ENCODE measurements at places on chromosomes 3 and 15.

- peaks cover 83% of the 10 kb centered on the region for H3K27me3 ChIP-seq
- no peaks in the 10 kb centered on the region for H3K36me3 ChIP-seq
- no peak overlapping the region for H3K27ac ChIP-seq
- DNase-seq, result peak; percentile 14
- H3K4me3 ChIP-seq, result no peak overlapping the region
Measured at GRCh38 chr15:59996298-59997041, 7.6 kb upstream of the FOXB1 start.

DNA sequence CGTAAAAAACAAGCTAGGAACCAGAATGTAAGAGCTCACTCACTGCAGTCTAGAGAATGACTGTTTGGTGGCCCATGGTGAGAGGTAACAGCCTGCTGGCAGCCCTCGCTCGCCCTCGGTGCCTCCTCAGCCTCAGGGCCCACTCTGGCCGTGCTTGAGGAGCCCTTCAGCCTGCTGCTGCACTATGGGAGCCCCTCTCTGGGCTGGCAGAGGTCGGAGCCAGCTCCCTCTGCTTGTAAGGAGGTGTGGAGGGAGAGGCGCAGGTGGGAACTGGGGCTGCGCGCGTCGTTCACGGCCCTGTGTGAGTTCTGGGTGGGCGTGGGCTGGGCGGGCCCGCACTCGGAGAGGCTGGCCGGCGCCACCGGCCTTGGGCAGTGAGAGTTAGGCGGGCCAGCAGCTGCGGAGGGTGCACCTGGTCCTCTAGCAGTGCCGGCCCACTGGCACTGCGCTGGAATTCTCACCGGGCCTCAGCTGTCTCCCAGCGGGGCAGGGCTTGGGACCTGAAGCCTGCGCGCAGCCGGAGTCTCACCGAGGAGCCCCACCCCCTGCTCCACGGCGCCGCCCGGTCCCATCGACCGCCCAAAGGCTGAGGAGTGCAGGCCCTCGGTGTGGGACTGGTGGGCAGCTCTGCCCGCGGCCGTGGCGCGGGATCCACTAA lies 420.6 kb downstream of the RBMS3 start:
- H3K4me3 ChIP-seq, result no peak overlapping the region
- H3K27ac ChIP-seq, result no peak overlapping the region
- H3K27me3 ChIP-seq, result no peaks in the 10 kb centered on the region
- no peak for DNase-seq

GRCh38 chr3:56928379-56929068 lies 126.8 kb upstream of the ARHGEF3 start:
- no peaks in the 10 kb centered on the region for H3K36me3 ChIP-seq
- no peaks in the 10 kb centered on the region for H3K27me3 ChIP-seq
- peaks cover 19% of the 10 kb centered on the region for H3K4me1 ChIP-seq
- no peak overlapping the region for H3K4me3 ChIP-seq
- DNase-seq, result peak; percentile 25

- no peaks in the 10 kb centered on the region for H3K4me1 ChIP-seq
- no peak for DNase-seq
- H3K4me3 ChIP-seq, result no peak overlapping the region
- no peaks in the 10 kb centered on the region for H3K27me3 ChIP-seq
Measured at GRCh38 chr3:143832433-143832832, 15.8 kb downstream of the SLC9A9 start.

DNA sequence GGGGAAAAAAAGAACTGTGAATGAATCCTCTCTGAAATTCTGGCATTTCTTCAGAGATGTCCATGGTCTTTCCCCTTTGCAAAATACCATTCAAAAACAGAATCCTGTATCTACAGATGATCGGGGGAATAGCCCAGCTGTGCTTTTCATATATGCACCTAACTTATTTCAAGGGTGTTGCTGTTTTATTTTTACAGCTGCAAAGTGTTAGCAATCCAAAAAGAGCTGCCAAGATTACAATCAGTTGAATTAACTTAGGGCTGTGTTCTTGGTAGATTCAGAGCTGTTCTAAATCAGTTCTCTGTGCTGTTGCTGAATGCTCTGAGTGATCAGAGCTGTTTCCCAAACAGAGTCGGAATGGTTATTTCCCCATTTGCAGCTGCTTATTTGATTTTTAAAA lies 175.7 kb upstream of the SEMA6D start:
- no peak overlapping the region for H3K4me3 ChIP-seq
- H3K27me3 ChIP-seq, result no peaks in the 10 kb centered on the region
- H3K27ac ChIP-seq, result no peak overlapping the region
- no peaks in the 10 kb centered on the region for H3K36me3 ChIP-seq
- DNase-seq, result no peak

DNA sequence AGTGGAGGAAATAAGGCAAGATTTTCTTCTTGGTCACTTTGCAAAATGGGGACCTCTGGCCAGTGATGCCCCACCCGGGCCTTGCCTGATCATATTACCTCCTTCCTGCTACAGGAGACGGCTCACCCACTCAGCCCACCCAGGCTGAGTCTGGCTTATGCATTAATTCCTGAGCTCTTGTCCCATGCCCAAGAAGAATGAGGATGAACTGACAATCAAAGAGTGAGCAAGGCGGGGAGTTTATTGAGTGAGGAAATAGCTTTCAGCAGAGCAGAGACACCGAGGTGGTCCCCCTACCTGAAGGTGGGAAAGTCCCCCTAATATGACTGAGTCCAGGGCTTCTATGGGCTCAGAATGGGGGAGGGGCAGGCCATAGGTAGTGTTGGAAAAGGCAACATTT lies 107.5 kb downstream of the EOMES start:
- no peak for DNase-seq
- no peak overlapping the region for H3K4me3 ChIP-seq
- H3K27me3 ChIP-seq, result no peaks in the 10 kb centered on the region
- H3K27ac ChIP-seq, result no peak overlapping the region
- no peaks in the 10 kb centered on the region for H3K4me1 ChIP-seq
- H3K36me3 ChIP-seq, result no peaks in the 10 kb centered on the region

DNA sequence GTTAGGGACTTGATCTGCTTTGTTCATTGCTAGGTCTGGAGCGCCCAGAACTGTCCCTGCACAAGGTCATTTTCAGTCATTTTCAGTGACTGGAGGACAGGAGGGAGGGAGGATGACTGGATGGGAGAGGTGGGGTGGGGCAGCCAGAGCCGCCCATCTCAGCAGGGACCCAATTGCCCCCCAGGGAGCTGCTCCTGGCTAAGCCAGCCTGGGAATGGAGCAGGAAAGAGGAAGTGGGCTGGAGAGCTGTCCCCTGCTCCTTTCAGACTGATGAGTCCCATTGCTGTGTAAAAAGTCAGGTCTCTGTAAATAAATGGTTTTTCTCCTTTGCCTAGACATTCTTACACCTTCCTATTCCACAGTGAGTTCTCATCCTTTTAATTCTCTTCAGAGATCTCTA lies 98.4 kb upstream of the RAD18 start:
- DNase-seq, result no peak
- H3K27me3 ChIP-seq, result peaks cover 1% of the 10 kb centered on the region
- no peak overlapping the region for H3K27ac ChIP-seq
- no peaks in the 10 kb centered on the region for H3K4me1 ChIP-seq
- H3K4me3 ChIP-seq, result no peak overlapping the region

- DNase-seq, result no peak
- no peak overlapping the region for H3K27ac ChIP-seq
- H3K4me3 ChIP-seq, result no peak overlapping the region
- H3K27me3 ChIP-seq, result no peaks in the 10 kb centered on the region
- no peaks in the 10 kb centered on the region for H3K4me1 ChIP-seq
Measured at GRCh38 chr3:66702126-66702525, 201.3 kb upstream of the LRIG1 start.

GRCh38 chr3:13484851-13485590 lies 4.9 kb downstream of the HDAC11 start:
- peak overlapping the region; percentile 77 for H3K27ac ChIP-seq
- H3K36me3 ChIP-seq, result peaks cover 7% of the 10 kb centered on the region
- peak overlapping the region; percentile 25 for H3K4me3 ChIP-seq
- peak; percentile 80 for DNase-seq

DNA sequence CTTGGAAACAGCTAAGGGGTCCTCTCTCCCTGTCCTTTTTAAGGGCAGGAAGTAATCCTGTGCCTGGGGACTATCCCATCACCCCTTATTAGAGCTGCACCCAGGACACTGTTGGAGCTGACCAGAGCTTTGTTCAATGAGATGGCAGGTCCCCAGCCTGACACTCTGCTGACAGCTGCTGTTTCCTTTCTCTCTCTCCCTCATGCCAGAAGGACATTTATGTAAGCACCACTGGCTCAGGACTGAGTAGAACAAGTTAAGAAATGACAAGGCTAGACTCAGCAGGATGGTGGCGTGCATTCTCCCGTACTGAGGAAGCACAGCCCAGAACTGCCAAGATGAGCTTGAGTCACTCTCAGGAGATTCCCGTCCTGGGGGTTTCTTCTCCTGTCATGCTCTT lies 17.3 kb downstream of the GJD2 start:
- H3K36me3 ChIP-seq, result no peaks in the 10 kb centered on the region
- no peak overlapping the region for H3K27ac ChIP-seq
- peaks cover 3% of the 10 kb centered on the region for H3K27me3 ChIP-seq
- no peak overlapping the region for H3K4me3 ChIP-seq
- no peaks in the 10 kb centered on the region for H3K4me1 ChIP-seq

DNA sequence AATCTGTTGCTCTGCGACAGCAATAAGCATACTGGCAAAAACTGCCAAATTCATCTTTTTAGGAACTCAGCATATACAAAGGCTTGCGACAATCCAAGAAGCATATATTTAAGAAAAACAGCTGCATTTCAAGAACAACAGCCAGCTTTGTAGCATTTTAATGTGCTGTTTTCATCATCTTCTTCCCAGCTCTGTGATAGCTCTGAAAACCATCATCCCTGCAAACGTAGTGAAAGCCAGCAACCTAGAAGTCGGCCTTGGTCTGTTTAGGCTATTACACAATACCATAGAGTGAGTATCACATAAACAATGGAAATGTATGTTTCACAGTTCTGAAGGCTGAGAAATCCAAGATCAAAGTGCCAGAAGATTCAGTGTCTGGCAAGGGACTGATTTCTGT lies 187.5 kb downstream of the NAALADL2 start:
- H3K27me3 ChIP-seq, result no peaks in the 10 kb centered on the region
- no peaks in the 10 kb centered on the region for H3K36me3 ChIP-seq
- H3K27ac ChIP-seq, result no peak overlapping the region
- DNase-seq, result no peak
- H3K4me3 ChIP-seq, result no peak overlapping the region

GRCh38 chr3:189369636-189370035 lies 197.9 kb downstream of the TPRG1 start:
- no peaks in the 10 kb centered on the region for H3K36me3 ChIP-seq
- no peak overlapping the region for H3K27ac ChIP-seq
- H3K27me3 ChIP-seq, result no peaks in the 10 kb centered on the region
- no peak overlapping the region for H3K4me3 ChIP-seq
- no peak for DNase-seq
- H3K4me1 ChIP-seq, result no peaks in the 10 kb centered on the region

- no peaks in the 10 kb centered on the region for H3K36me3 ChIP-seq
- no peaks in the 10 kb centered on the region for H3K27me3 ChIP-seq
- DNase-seq, result no peak
- H3K4me1 ChIP-seq, result peaks cover 2% of the 10 kb centered on the region
- H3K27ac ChIP-seq, result no peak overlapping the region
- no peak overlapping the region for H3K4me3 ChIP-seq
Measured at GRCh38 chr3:25831578-25831977, 41.7 kb downstream of the OXSM start.

DNA sequence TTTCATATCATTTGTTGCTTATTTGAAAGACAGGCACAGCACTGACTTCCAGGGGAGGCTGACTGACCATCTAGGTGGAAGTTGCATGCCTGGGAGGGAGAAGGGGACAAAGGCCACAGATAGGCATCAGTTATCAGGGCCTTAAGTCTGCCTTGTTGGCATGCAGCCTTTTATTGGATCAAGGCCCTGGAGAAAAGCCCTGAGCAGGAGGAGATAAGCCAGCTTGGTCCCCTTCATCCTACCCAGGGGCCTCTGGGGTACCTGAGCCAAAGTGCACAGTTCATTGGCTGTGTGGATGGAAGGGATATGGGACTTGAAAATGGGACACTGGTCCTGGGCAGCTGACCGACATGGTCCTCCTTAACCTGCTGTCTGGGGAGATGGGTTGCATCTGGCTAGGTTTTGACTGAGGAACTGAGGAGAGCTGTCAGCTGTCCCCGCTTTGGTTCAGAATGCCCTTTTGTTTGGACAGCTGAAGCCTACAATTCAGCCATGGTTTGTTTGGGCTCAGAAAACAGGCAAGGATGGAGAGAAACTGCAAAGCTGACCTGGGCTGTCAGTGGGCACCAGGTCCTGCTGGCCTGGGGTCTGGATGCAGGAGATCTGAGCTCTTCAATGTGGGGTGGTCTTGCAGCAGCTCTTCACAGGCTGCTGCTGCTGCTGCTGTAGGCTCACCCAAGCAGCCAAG lies 60.0 kb downstream of the FLNB start:
- peaks cover 2% of the 10 kb centered on the region for H3K36me3 ChIP-seq
- no peaks in the 10 kb centered on the region for H3K27me3 ChIP-seq
- DNase-seq, result peak; percentile 57
- peak overlapping the region; percentile 58 for H3K27ac ChIP-seq
- no peak overlapping the region for H3K4me3 ChIP-seq
- H3K4me1 ChIP-seq, result peaks cover 96% of the 10 kb centered on the region

DNA sequence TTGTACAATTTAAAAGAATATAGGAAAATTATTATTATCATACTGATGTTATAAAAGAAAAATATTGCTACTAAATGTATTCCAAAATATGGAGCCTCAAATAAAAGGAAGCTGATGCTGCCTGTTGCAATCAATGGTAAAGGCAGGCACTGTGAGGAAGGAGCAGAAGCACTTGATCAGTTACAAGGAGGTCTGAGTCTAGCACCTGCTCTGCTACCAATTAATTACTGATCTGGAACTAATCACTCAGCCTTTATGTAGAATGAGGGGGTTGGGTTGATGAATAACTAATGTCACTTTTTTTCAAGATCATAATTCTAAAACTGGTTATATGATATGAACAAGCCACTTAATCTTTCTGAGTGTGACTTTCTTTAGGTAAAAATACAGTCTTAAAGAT lies 5.5 kb downstream of the ADGRG7 start:
- no peak overlapping the region for H3K4me3 ChIP-seq
- DNase-seq, result no peak
- H3K4me1 ChIP-seq, result peaks cover 31% of the 10 kb centered on the region
- no peaks in the 10 kb centered on the region for H3K27me3 ChIP-seq
- no peak overlapping the region for H3K27ac ChIP-seq
- no peaks in the 10 kb centered on the region for H3K36me3 ChIP-seq

DNA sequence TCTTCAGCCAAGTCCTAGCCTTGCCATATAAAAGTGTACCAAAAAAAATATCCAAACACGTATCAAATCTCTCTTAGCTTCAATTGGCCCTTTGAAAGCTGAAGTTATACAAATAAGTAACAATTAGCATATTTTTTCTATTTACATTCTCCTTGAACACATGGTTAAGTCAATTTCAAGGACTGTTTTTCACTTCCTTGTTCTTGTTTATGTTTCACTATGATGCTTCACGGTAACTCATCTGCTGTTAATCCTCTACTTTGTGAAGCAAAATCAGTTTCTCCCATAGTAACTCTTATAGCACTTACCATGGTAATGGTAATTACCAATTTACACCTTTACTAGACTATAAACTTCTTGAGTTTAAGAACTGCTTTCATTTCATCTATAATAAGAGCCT lies 10.6 kb upstream of the SPRED1 start:
- no peak overlapping the region for H3K4me3 ChIP-seq
- DNase-seq, result no peak
- no peak overlapping the region for H3K27ac ChIP-seq
- H3K36me3 ChIP-seq, result no peaks in the 10 kb centered on the region
